ENCODE measurements at places on chromosomes 4 and X.

- DNase-seq = no peak
Measured at GRCh38 chr4:67776746-67777145, 22.6 kb upstream of the GNRHR start.

- no peak for DNase-seq
Measured at GRCh38 chr4:76203541-76203940, 10.1 kb downstream of the SCARB2 start.

- no peak for DNase-seq
Measured at GRCh38 chrX:70033348-70034051, 16.2 kb downstream of the AWAT2 start.

- no peak for DNase-seq
Measured at GRCh38 chr4:162793571-162793970, 373.1 kb downstream of the NAF1 start.

DNA sequence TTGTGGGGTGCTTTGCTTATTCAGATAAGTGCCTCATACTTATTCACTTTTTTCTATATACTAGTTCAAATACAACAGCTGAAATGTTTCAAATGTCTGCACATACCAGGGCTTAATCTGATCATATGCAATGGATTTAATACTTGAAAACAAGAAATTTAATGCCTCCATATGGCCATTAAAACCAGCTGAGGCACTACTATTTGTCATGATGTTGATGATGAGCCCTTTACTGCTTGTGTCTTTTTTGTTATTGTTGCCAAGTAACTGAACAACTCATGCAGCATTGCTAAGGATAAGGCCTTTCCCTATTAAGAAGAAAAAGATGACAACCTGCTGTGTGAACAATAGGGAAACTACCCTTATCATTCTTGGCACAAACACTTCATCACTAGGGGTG lies 52.5 kb downstream of the MAGEB10 start:
- no peak for DNase-seq

DNA sequence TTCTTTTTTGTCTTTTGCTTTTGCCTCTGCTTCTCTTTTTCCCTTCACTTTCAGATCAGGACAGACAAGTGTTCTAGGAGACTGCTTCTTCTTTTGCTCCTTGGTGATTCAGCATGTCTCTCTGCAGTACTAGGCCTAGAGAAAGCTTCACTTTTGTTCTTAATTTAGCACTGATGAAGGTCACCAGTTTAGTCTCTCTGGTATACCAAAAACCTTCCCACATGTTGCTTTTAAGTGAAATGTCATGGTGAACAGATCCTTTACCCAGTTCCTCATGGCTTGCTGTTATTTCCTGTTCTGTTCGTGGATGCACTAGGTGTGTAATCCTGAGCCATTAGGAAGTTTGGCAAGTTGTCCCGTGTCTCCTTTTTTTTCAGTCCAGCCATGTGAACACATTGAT lies 53.3 kb downstream of the NBDY start:
- no peak for DNase-seq

DNA sequence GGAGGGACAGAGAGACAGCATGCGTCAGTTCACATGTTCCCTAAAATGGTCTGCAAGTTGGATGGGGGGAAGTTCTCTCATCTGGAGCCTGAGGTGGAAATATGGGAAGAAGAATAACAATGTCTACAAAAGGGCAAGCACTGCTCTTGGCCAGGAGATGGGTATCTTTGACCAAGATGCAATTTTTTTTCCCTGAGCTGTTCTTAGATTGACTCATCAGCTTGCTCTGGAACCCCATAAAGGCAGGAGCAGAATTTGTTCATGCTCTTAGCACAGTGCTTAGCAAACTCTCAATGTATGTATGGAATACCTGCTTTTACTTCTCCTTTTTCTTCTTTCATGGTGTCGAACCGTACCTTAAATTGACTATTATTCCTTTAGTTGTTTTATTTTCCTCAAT lies 90.5 kb upstream of the ZNF827 start:
- DNase-seq = no peak

DNA sequence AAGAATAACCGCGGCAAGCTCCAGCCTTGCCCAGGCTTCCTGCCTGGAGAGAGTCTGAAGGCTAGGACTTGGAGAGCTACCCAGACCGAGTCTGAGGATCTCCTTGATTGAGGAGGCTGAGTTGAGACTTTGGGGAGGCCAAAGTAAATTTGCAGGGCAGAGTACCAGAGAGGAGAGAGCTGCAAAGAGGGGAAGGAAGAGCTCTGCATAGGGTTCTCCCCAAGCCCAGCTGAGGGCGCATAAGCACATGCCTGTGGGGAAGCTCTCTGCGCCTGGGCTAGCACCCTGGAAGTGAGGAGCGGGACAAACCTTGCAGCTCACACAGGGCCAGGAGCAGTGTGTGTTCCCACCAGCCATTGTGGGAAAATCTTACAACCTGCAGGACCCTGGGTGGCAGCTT lies 56.1 kb downstream of the FAM193A start:
- DNase-seq = no peak

GRCh38 chr4:82677327-82677726 lies 115.5 kb upstream of the TMEM150C start:
- no peak for DNase-seq

- DNase-seq = no peak
Measured at GRCh38 chr4:168138143-168138542, 45.8 kb downstream of the ANXA10 start.

All from CD8-positive, alpha-beta T cell (primary cell).